Frontal cortex (tissue), 4 donors: ENCODE measurements at places on chromosomes 3 and 15.
A peak's percentile ranks its signal among the peaks of the same experiment; 100 is the strongest.

DNA sequence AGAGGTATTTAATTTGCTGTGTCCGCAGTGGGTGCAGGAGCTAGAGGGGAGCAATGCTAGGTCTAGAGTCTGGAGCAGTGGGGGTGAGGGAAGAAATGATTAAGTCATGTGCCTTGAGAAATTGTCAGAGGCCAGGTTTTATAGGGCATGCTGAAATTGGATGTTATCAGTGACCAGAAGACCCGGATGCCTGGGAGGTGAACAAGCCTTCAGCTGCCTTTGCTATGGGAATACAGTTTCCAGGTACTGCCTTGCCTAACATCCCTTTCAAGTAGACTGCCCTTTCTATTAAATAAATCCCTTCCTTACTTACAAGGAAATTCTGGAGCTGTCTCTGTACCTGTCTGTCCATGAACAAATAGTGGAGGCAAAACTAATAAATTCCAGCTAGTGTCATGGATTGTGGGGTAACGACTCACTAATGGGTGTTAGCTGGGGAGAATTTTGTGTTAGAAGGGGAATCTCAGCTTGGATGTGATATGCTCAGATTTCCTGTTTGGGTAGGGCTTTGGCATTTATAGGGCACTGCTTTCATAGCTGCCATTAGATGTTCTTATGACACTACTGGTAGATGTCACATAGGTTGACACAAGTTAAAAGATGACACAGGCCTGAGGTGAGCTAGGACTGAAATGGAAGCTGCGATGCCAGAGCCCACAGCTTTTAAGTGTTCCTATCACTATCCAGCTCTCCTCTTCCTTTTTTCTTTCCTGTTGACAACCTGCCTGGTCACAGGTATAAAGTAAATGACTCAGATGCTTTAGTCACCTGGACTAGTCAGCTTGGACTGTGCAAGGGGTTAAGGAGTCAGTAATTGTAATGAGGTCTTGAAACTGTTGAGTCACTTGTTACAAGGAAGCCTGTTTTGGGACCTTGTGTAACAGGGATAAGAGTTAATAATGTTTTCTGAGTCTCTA lies 21.3 kb downstream of the CHD2 start:
- no peak for DNase-seq

GRCh38 chr3:13507570-13508339 lies 27.6 kb downstream of the HDAC11 start:
- DNase-seq = peak; percentile 36

- DNase-seq = no peak
Measured at GRCh38 chr15:28025413-28025812, 73.7 kb downstream of the OCA2 start.

- no peak for DNase-seq
Measured at GRCh38 chr15:100690032-100690794, 87.8 kb downstream of the ASB7 start.

DNA sequence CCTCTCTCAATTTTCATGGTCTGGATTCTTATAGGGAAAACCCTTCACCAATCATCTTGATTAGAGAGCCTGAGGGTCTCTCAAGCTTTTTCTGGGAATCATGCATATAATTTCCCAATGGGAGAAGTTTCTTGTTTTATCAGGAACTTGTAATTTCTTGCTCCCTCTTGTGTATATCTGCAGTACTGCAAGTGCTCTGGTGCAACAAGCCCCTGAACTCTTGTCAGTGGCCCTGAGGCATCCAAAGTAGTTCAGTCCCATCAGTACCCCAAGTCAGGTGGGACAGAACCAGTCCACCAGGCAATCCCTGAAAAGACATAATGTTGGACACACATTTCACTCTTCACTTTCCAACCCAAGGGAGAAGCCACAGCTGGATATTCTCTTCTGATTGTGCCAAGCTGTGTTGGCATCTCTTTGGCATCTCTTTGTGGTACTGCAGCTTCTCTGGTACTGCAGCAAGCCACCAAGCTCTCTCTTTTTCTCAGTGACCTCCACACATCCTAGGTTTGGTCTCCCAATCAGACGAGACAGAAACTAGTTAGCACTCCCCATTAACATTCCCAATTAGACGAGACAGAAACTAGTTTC lies 214.5 kb downstream of the ZIC4 start:
- DNase-seq = no peak

DNA sequence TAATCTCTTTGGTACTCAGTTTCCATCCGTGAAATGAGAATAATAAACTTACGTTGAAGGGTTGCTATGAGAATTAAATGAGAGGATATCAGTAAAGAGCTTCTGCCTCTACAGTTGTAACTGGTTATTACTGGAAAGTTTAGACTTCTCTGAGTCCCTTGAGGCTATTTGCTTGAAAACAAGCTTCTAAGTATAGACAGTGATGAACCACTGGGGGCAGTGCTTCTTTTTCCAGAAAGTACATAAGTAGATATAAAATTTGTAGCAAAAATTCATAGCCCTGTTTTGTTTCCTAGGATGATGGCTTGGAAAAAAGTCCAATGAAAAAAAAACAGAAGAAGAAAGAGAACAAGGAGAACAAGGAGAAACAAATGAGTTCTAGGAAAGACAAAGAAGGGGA lies 87.1 kb downstream of the RGMA start:
- DNase-seq = no peak

GRCh38 chr15:96348112-96349027 lies 17.9 kb downstream of the NR2F2 start:
- DNase-seq = no peak

- no peak for DNase-seq
Measured at GRCh38 chr15:41465822-41466421, 27.8 kb upstream of the ITPKA start.

- no peak for DNase-seq
Measured at GRCh38 chr3:178274711-178275110, 261.5 kb upstream of the KCNMB2 start.

- DNase-seq = no peak
Measured at GRCh38 chr15:81235276-81236123, 38.8 kb downstream of the IL16 start.

GRCh38 chr15:41621200-41622193 lies 38.7 kb upstream of the MGA start:
- peak; percentile 80 for DNase-seq

DNA sequence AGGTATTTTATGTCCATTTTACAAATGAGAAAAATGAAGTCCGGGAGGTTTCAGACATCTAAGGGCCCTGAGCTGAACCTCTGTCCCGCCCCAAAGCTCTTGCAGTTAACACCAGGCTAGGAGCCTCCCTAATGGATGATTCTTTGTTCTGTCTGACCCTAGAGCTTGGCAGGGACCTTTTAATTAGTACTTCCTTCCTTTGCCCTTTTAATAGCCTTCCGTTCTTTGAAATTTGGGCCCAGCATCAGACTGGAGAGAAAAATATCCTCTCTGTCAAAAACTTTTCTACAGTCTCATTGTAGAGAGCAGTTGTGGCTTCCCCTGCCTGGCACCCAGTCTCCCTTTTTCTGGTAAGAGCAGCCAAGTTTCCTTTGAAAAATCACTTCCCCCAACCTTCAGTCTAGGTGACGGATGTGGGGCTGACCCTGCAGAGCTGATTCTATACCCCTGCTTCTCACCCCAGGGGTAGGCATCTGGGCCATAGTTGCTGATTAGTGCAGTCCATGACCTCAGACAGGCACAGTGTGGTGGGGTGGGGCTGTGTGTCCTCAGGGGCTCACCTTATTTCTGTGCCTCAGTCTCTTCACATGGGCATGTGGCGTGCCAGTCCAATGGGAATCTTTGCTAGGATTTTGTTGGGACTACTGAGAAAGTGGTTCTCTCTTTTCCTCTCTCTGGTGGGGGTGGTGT lies 220.4 kb downstream of the ADAMTS9 start:
- peak; percentile 10 for DNase-seq

- no peak for DNase-seq
Measured at GRCh38 chr15:49987198-49987785, 131.7 kb downstream of the ATP8B4 start.

DNA sequence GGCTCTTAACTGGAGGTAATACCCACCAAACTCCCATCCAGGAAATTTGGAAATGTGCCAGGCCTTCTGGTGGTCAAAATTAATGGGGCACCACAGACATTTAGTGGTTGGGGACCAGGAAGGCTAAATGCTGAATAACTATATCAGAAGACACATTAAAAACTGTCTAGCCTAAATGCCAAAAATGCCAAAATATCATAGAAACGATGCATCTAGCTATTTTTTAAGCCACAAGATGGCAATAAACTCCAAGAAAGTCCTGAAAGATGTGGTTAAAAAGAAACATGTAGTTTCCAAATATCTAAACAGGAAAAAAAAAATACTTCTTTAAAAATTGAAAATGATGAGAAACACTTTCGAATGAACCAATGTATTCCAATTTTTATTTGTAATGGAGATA lies 19.9 kb downstream of the CCDC14 start:
- no peak for DNase-seq

DNA sequence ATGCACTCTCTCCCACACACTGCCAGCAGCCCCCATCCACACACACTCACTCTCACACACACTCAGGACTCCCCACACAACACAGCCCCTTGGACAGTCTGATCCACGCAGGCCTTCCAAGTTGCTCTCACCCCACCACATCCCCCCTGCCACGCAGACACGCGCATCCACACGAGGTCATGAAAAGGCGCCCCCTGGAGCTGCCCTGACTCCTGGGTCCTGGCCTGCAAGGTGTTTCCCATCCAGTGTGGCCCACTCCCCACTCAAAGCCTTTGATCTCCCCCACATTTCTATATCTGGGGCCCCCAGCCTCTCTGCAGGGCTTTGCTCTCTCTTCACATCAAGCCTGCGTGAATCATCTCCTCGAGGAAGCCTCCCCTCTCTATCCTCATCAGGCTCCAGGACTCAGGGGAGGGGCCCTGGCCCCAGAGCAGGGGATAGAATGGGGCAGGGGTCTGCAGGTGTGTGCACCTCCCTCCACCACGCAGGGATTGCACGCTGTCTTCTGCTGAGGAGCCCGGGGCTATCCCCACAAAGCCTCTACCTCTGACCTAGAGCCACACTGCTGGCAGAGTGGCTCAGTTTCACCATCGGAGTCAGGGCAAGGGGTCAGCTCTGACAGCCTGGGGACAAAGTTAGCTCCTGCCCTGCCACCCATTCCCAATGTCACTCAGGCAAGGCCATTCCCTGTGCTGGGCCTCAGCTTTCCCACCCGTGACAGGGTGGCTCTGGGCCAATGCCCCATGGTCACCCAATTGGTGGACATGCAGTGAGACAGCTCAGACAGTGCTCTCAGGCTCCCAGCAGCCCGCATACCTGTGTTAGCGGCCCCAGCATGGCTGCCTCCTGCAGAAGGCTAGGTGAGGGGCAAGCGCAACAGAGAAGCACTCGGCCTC lies 6.4 kb downstream of the MYL3 start:
- DNase-seq = no peak
